ENCODE measurements at places on chromosomes 1 and 21. TPM values are rescaled to one million over a fixed set of nuclear protein-coding genes. Genes with fewer than 3 reads are reported as not detected.

NFYC gene
- total RNA-seq: 63.3 TPM

RBM11 gene
- 7.0 TPM for total RNA-seq

LELP1 gene
- total RNA-seq: not detected

MRPL37 gene
- total RNA-seq: 42.8 TPM

IL12RB2 gene
- 1.1 TPM for total RNA-seq

MXRA8 gene
- 86.1 TPM for total RNA-seq

CTSE gene
- not detected for total RNA-seq

TRIM45 gene
- 6.4 TPM for total RNA-seq

MYBPHL gene
- total RNA-seq: 0.76 TPM

HORMAD1 gene
- 0.62 TPM for total RNA-seq

IFI16 gene
- 41.9 TPM for total RNA-seq

HSD3B1 gene
- not detected for total RNA-seq

PPIH gene
- 27.5 TPM for total RNA-seq

S100A7A gene
- not detected for total RNA-seq

TRPM2 gene
- 0.29 TPM for total RNA-seq

MUTYH gene
- total RNA-seq: 26.1 TPM

NDUFS2 gene
- 43.8 TPM for total RNA-seq

HNRNPCL1 gene
- total RNA-seq: not detected

PTPN7 gene
- total RNA-seq: 0.79 TPM

DCST2 gene
- total RNA-seq: not detected

MAP1LC3C gene
- total RNA-seq: 0.59 TPM

SPRR2E gene
- total RNA-seq: not detected

REN gene
- 6.8 TPM for total RNA-seq

TSTD1 gene
- not detected for total RNA-seq

CFAP141 gene
- not detected for total RNA-seq

HES5 gene
- 1.8 TPM for total RNA-seq

CNIH3 gene
- not detected for total RNA-seq

FCGR1A gene
- total RNA-seq: 1.5 TPM

OR2T35 gene
- not detected for total RNA-seq

PLA2G2F gene
- total RNA-seq: 0.07 TPM

B3GALT5 gene
- total RNA-seq: 1.0 TPM

DIO1 gene
- total RNA-seq: not detected

CLDN14 gene
- not detected for total RNA-seq

RGS8 gene
- total RNA-seq: not detected

LCA5L gene
- total RNA-seq: not detected

HSD3B2 gene
- not detected for total RNA-seq
